RPMI7951 (cell line): ENCODE measurements at places on chromosomes 2 and 18.

- DNase-seq: no peak
Measured at GRCh38 chr2:62136956-62137830, 58.7 kb upstream of the B3GNT2 start.

DNA sequence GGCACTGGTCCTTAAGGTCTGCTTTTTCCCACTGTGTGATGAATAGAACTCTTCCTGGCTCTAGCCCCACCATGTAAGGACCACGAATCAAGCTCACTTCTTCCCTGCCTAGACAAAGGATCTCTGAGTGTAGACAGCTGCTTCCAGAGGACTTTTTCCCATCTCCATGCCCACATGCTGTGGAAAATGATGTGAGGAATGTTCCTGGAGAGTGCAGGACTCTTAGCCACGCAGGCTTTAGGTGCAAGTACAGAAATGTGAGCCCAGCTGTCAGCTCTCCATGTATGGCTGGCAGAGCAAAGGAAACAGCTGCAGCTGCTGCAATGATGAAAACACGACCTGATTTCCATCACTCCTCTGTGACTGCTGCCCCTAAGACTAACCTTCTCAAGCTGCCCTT lies 35.5 kb downstream of the NXPH2 start:
- DNase-seq: no peak

DNA sequence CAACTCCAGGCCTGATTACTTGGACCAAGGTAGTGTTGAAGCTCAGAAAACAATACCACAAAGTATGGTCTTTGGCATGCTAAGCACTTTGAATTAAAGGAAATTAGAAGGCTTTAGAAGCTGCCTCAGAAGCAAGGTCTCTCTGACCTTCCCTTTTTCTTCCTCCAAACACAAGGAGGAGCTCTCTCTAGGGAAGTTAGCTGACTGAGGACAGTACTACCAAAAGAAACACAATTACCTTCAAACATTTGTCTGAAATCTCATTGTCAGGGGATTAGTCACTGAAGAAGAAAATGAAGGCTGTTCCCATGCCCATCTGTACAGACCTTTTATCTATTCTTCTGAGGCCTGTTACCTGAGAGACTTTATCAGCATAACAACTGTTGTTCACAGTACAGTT lies 279.3 kb downstream of the CDH20 start:
- DNase-seq: no peak

- no peak for DNase-seq
Measured at GRCh38 chr2:235533198-235533597, 39.4 kb downstream of the AGAP1 start.

DNA sequence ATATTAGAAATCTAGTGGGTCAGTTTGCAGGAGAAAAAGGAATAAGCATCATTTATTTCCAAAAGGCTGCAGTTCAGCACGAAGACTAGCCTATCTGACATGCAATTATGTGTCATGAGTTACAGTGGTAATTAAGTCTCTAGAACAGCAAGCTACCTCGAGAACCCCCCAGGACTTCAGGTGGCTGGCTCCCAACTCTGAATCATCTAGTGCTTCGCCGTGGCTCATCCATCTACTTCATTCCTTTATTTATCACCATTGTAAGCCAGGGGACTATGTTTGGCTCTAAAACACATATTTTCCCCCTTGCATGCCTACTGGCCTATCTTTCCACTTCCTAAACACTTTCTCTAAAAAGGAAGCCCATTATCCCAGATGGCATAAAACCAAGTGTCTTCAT lies 121.6 kb downstream of the TXNL1 start:
- no peak for DNase-seq

DNA sequence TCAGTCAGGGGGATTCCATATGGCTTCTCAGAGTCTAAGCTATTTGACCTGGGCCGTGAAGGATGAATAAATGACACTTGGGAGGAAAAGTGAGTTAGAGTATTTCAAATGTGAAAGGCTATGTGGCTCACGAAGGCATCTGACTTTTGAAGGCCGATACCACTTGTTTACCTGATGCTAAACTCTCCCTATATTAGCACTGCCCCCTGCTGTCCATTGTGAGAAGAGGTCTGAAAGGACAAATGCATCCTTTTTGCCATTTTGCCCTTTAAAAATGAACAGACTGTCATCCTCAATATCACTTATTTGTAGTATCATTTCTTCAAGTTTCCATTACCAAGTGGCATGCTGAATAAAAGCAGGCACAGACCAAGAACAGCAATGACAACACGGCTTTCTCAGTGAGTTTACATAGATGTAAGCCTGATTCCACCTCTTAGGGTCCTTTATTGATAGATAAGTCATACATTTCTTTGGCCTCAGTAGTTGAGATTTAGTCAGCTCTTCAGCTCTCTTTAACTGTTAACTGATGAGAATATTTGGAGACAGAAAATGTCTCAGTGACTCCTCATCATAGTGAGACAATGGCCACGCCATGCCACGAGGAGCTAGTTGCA lies 40.1 kb downstream of the DOCK10 start:
- DNase-seq: peak; percentile 72

DNA sequence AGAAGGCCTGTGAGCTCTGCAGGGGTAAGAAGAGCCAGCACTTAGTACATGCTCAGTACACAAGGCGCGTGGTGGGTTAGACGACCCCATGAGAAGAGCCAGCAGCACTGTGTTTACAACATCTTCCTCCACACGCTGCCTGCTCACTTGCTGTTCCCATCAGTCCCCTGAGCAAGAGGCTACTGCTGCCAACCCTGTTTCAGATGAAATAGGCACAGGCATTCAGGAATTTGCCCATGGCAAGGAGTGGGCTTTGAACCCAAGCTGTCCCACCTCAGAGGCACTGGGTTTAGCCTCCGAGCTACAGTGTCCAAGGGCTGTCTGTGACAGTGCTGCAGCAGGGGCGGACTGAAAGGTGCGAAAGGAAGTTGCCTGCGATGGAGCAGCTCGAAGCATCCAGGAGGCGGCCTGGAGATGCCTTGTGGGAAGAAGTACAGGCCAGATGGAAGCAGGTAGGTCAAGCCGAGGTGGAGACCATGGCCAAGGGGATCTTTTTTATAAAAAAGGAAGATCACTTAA lies 121.5 kb upstream of the PXDN start:
- DNase-seq: no peak

GRCh38 chr2:213036836-213037235 lies 114.6 kb downstream of the IKZF2 start:
- peak; percentile 60 for DNase-seq

DNA sequence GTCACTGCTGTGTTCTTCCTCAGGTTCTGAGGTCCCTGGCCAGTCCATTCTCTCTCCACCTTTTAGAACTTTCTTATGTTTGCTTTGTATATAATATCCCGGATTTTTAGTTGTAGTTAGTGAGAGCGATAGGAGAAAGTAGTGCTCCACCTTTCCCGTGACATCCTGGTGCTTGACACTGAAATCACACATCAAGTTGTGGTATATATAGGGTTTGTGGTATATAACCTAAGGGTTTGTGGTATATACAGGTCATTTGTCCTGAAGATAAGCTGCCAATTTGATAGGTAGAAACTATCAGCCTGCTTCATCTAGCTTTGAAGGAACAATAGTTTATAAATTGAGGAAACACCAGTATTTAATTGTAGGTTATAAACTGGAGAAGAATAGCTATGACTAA lies 13.1 kb downstream of the ZNF892 start:
- no peak for DNase-seq

DNA sequence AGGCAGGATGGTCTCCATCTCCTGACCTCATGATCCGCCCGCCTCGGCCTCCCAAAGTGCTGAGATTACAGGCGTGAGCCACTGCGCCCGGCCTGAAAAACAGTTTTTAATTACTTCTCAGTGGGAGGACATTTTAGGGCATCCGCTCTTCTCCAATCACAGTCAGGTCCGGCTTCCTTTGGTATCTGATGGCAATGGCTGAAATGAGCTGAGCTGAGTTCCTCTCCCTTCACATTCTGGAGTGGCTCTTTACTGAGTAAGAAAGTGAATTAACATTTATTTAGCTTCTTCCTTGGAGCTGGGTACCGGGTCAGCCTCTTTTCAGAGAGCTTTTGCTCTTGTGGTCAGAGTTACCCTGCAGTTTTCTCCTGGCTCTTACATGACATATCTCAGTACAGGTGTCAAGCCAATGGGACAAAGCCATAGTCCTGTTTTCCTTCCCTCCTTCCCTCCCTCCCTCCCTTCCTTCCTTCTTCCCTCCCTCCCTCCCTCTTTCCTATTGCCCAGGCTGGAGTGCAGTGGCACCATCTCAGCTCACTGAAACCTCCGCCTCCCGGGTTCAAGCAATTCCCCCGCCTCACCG lies 1.1 kb upstream of the TTC27 start:
- DNase-seq: no peak

- DNase-seq: no peak
Measured at GRCh38 chr2:191404568-191404991, 159.4 kb downstream of the MYO1B start.

DNA sequence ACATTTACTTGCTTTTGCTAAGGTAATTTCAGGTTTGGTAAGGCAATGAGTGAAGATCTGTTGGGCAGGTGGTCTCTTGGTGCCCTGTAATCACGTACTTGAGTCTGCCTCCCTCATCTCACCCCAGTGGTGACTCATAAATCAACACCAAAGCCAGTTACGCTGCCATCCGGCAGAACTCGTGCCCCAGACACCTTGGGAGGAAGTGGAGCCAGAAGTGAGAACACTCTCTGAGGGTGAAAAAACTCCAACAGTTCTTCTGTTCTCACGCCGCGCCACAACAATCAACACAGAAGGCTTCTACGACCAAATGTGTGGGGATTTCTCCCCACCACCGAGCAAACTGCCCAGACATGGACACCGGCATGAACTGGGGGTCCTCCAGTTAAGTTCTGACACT lies 206.2 kb downstream of the ARL4C start:
- peak; percentile 52 for DNase-seq

DNA sequence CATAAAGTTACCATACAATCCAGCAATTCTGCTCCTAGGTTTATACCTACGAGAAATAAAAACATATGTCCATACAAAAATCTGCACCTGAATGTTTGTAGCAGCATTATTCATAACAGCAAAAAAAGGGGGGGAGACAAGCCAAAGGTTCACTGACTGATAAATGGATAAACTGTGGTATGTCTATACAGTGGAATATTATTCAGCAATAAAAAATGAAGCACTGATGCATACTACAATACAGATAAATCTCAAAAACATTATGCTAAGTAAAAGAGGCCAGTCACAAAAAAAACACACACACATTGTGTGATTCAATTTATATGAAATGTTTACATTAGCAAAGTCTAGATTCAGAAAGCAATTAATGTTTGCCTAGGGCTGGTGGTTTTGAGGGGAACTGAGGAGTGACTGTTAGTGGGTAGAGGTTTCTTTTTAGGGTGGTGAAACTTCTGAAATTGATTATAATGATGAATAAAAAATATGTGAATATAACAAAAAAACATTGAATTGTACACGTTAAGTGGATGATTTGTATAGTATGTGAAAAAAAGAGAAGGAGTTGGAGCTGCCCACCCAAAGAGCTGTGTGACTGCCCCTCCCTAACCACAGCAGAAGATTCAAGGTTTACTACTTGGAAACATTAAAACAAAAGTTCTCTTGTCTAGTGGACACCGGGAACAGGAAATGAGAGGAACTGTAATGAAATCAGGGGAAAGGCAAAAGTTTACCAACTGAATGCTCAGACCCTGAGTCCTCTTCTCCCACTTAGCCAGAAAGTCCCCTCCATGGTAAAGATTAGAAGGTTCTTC lies 13.4 kb downstream of the COLEC12 start:
- peak; percentile 61 for DNase-seq

GRCh38 chr2:215437614-215438013 lies 1.7 kb upstream of the FN1 start:
- no peak for DNase-seq

GRCh38 chr18:463827-464541 lies 36.5 kb downstream of the COLEC12 start:
- DNase-seq: peak; percentile 70

DNA sequence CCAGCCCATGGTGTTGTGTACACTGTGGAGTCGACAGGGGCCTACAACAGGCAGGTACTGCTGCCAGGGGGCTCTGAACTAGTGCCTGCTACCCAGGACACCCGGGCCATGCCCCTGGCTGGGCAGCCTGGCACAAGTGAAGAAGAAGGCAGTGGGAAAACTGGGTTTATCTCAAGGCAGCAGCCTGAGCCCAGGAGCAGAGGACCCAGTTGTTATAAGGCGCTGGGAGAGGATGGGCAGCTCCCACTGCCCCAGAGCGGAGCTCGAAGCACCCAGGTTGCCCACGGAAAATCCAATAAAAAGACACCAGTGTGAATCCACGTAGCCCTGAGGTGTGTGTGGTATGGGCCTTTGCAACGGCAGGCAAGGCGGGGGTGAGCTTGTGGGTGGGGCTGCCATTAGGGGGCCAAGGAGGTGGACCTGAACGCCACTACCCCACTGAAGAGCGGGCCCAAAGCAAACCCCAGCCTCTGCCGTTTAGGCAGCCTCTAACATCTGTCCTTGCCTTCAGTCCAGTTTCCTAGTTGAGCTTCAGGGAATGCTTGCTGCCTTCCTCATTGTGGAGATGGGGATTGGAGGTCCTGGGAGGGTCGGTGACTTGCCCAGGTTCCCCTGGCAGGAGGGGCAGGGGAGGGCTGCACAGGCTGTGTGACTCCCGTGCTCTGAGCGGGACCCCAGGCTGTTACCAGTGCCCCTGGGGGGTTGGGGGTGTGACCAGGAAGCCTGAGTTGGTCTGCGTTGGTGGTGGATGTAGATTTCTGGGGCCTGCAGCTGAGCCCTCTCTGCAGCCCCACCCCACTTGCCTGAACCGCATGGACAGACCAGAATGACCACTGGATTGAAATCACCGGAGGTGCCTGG lies 16.0 kb downstream of the ARID5A start:
- DNase-seq: peak; percentile 34

DNA sequence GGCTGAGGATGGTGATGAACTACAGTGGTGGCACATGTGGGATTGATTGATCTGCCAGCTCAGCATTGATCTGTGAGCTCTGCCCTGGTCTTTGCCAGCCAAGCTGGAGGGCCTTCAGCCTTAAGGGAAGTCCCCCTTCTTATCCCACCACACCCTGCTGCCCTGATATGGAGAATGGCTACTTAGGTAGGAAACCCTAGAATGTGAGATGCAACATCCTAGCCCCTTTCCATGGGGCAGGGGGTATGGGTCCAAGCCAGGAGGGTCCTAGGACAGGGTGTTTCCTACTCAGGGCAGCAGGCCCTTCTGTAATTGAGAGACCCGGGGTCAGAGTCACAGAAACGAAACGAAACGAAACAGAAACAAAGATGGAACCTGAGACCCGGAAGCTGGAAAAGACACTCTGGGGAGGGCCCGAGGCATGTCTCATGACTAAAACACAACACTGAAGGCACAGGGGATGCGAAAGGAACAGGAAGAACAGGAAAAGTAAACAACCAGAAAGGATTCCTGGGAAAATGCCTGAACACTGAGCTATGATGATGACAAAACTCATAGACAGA lies 16.9 kb upstream of the SULT1C2 start:
- peak; percentile 86 for DNase-seq

GRCh38 chr2:239297142-239298004 lies 103.4 kb downstream of the HDAC4 start:
- DNase-seq: no peak
